Esophagus mucosa (tissue), 1 donor: ENCODE measurements at places on chromosomes 3 and 15. TPM values are rescaled to one million over a fixed set of nuclear protein-coding genes. Genes with fewer than 3 reads are reported as not detected.

The CCRL2 gene
- total RNA-seq: 0.24 TPM

The PIGBOS1 gene
- total RNA-seq: 4.5 TPM

The IL20RB gene
- total RNA-seq: 94.7 TPM

The TTLL13 gene
- not detected for total RNA-seq

The VIPR1 gene
- 3.9 TPM for total RNA-seq

The NR2E3 gene
- 0.56 TPM for total RNA-seq

The LYZL4 gene
- total RNA-seq: not detected

The CP gene
- 4.5 TPM for total RNA-seq

The SOX14 gene
- not detected for total RNA-seq

The XIRP1 gene
- total RNA-seq: not detected

The OR5K2 gene
- not detected for total RNA-seq

The GRK7 gene
- not detected for total RNA-seq

The ADAMTSL3 gene
- 1.4 TPM for total RNA-seq

The TEX55 gene
- total RNA-seq: not detected

The LMAN1L gene
- not detected for total RNA-seq

The MORF4L1 gene
- total RNA-seq: 128 TPM

The OSBPL10 gene
- 29.1 TPM for total RNA-seq

The HYAL1 gene
- 4.1 TPM for total RNA-seq

The DYNC1LI1 gene
- total RNA-seq: 21.3 TPM

The AADACL2 gene
- total RNA-seq: not detected

The PLOD2 gene
- 14.5 TPM for total RNA-seq

The ASB14 gene
- not detected for total RNA-seq

The TOPBP1 gene
- total RNA-seq: 16.7 TPM

The ANAPC13 gene
- 17.5 TPM for total RNA-seq

The ZNF860 gene
- total RNA-seq: 2.9 TPM

The SCN5A gene
- not detected for total RNA-seq

The CCDC39 gene
- total RNA-seq: not detected

The CD86 gene
- 1.2 TPM for total RNA-seq

The TIMP4 gene
- 1.2 TPM for total RNA-seq

The SNTN gene
- not detected for total RNA-seq

The ISY1 gene
- 24.9 TPM for total RNA-seq

The AQR gene
- total RNA-seq: 28.7 TPM

The USP4 gene
- 38.7 TPM for total RNA-seq

The TPRG1 gene
- 30.4 TPM for total RNA-seq

The SH3GL3 gene
- total RNA-seq: 3.3 TPM

The PLCB2 gene
- total RNA-seq: 4.2 TPM

The MAP1A gene
- 0.76 TPM for total RNA-seq

The AGTR1 gene
- total RNA-seq: 0.24 TPM

The ACKR4 gene
- total RNA-seq: not detected

The GOLIM4 gene
- 8.6 TPM for total RNA-seq

The CRYGS gene
- total RNA-seq: 1.2 TPM

The EIF2A gene
- 69.0 TPM for total RNA-seq

The MUSTN1 gene
- total RNA-seq: 0.40 TPM

The ATG7 gene
- total RNA-seq: 30.0 TPM

The KBTBD12 gene
- not detected for total RNA-seq

The CYP8B1 gene
- not detected for total RNA-seq

The LOXL1 gene
- 5.8 TPM for total RNA-seq

The GP9 gene
- not detected for total RNA-seq

The ROBO2 gene
- total RNA-seq: 7.1 TPM

The TAGLN3 gene
- total RNA-seq: not detected

The SLC24A1 gene
- 7.1 TPM for total RNA-seq

The CLDN1 gene
- total RNA-seq: 40.3 TPM

The GREM1 gene
- total RNA-seq: 9.2 TPM

The STT3B gene
- 67.0 TPM for total RNA-seq

The MAN2A2 gene
- total RNA-seq: 15.3 TPM

The CSPG4 gene
- 1.9 TPM for total RNA-seq

The MUC4 gene
- total RNA-seq: 43.5 TPM
